ENCODE measurements at places on chromosomes 3 and 15.

DNA sequence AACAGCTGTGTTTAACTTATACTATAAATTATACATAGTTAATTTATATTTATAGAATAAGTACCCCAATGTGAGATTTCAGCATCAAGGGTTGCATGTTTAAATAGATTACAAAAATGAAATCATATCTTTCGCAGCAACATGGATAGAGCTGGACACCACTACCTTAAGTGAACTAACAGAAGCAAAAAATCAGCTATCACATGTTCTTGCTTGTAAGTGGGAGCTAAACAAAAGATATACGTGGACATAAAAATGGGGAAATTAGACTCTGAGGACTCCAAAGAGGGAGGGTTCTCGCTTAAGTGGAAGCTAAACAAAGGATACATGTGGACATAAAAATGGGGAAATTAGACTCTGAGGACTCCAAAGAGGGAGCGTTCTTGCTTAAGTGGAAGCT is 626.5 kb upstream of the DPPA4 start:
- DNase-seq, result no peak

DNA sequence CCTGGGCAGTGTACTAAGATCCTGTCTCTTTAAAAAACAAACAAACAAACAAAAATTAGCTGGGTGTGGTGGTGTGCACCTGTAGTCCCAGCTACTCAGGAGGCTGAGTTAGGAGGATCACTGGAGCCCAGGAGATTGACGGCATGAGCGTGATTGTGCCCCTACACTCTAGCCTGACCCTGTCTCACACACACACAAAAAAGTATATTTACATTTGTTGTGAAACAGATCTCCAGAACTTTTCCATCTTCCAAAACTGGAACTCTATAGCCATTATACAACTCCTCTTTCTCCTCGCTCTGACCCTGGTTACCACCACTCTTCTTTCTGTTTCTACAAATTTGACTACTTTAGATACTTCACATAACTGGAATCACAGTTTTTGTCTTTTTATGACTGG is 56.0 kb upstream of the CCNB2 start:
- DNase-seq, result no peak

GRCh38 chr15:49063402-49064280 is 17.4 kb upstream of the SECISBP2L start:
- no peak for DNase-seq

DNA sequence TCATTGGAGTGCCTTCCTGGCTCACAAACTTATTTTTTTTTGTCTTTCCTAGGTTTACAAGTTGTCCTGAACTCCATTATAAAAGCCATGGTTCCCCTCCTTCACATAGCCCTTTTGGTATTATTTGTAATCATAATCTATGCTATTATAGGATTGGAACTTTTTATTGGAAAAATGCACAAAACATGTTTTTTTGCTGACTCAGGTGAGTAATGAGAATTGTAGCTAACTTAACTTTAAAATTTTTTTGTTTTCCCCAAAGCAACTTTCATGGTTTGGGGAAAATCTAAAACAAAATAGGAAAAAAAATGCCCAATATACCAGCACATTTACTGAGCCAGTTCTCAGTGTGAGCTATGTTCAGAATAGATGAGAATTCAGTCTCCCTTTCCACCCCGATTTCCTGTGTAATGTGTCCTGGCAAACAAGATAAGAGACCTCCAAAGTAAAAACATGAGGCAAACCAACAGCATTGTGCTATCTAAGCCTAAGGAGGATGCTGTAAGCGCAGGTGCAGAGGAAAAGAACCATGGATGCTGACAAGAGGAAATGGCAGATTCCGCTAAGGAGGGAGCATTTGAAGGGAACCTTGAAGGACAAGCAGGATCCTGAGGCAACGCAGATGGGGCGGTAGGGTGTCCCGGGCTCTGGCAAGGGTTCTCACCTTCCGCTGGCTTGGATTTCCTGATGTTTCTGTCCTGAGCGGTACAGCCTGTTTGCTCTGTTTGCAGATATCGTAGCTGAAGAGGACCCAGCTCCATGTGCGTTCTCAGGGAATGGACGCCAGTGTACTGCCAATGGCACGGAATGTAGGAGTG is 171.4 kb downstream of the CACNA1D start:
- DNase-seq, result no peak

DNA sequence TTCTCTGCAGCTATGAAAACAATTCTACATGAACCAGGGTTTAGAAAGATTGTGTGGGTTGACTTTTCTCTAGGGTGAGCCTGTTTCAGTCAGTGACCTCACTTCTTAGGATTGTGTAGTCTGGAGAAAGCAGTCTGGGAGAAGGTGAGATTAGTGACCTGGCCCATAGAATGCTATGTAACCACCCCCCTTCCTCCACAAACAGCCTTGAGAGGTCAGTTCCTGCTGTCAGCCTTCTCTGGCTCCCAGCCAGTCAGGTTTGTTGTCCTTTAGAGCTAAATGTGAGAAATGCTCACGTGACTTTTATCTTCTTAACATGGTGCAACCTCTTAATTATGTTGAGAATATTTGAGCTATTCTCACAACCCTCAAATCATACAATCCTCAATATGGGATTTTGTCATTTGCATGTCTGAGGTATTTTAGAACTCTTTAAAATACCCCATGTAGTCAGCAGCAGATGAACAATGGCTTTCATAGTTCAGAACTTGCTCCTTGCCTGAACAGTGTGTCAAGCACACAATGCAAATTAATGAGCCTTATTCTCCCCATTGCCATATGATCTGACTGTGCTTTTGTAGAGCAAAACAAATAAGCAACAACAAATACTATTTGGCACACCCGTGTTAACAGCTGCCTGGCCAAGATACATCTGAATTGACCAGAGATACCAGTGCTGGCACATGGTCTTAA is 311.6 kb downstream of the CNTN6 start:
- DNase-seq, result peak; percentile 0

GRCh38 chr3:131561511-131561910 is 58.7 kb upstream of the MRPL3 start:
- no peak for DNase-seq

DNA sequence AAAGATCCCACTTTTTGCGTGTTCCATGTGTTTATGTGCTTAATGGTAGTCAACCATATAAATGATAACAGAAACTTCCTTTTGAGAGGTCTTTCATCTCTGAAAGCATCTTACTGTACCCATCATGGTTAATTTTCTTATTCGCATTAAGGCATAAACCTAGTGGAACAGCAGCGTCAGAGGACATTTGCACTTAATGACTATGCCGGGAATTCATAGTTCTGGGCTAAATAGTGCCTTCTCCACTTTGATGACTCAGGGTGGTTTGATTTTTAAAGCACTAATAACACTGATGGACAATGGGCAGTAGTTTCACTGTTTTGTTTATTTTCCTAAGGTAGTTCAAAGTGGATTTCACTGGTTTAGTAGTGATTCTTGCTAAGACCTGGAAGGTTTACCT is 455.3 kb downstream of the DIPK2A start:
- no peak for DNase-seq

GRCh38 chr3:133442518-133442917 is 42.7 kb downstream of the BFSP2 start:
- DNase-seq, result no peak

GRCh38 chr3:158700559-158700958 is 28.1 kb upstream of the LXN start:
- no peak for DNase-seq

GRCh38 chr15:29800491-29801366 is 21.5 kb downstream of the TJP1 start:
- DNase-seq, result no peak

DNA sequence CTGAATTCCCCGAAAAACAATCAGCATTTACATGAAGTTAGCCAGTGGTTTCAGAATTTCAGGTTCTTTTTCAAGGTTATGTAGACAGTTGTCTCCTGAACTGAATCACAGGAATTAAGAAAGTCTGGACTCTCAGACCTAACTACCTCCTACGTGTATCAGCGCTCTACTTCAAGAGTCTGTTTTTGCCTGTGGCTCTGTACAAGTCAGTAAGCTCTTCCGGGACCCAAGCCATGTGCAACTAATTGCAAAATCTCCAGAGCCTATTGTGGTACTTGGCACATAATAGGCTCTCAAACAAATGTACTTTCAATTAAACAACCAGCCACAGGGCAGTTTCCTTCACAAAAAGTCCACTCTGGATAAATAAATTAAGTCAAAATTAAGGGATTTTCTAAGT is 414.2 kb downstream of the PDCD6IP start:
- no peak for DNase-seq

DNA sequence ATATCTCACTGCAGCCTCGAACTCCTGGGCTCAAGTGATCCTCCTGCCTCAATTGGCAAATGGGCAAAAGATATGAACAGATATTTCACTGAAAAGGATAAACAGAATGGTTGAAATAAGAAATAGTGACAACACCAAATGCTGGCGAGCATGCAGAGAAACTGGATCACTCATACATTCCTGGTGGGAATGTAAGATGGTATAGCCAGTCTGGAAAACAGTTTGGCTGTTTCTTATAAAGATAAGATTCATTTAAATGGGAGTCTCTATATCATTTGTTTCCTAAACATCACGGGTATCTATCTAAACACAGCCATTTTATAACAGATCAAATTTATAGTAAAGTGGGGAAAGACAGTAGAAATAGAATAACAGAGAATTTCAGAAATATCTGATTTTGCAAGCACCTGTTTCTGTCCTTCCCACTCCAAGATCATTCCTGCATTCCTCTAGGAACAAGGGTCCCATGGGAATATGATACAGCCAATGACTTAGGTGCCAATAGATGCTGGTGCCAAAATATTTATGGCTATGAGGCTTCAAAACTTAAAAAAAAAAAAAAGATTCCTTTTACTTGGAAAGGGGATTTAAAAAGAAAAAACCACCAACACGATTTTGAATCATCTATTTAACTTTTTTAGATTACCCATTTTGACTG is 9.9 kb upstream of the TFDP2 start:
- DNase-seq, result no peak

DNA sequence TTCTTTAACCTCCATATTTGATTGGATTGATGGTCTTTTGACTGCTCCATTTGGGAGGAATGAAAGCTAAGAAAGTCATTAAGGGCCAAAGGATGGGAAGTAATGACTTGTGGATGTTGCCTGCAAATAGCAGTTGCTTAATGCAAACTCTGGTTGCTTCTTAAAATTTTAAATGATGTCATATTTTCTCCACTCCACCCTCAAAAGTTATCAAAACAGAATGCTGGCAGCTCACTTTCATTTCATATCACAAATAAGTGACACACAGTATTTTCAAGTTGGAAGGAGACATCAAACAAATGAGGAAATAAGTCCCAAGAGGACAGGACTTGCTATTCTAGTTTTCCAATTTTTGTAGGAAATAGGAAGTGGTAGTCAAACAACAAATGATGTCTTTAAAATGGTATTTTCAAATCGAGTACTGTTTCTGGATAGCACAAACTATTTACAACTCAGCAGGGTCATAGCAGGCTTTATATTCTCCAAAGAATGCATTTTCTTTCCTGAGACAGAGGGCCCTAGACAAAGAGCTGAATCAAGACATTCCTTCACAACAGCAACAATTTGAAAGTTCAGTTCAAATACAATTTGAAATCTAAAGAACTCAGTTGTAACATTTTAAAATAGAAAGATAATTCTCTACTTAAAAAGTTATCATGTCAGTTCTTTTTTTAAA is 165.1 kb upstream of the UBE2E1 start:
- DNase-seq, result no peak

DNA sequence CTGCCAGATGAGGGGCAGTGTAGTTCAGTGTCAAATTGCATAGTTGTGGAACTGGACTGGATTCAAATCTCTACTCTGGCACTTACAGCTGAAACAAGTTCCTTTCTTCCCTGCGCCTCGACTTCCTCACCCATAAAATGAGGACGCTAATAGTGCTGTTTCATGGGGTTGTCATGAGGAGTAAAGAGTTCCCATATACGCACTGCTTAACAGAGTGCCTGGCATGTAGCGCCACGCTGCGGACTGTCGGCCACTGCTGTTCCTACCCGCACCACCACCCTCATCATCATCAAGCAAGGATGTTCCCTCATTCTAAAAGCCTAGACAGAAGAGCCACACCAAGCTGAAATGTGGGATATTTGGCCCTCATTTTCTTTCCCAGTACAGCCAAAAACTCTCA is 91.9 kb downstream of the CHDH start:
- DNase-seq, result no peak

- no peak for DNase-seq
These were observed 190.6 kb downstream of the OSBPL10 start for GRCh38 chr3:31790193-31791089.

GRCh38 chr3:103644450-103644849 is 1209.6 kb downstream of the ZPLD1 start:
- peak; percentile 6 for DNase-seq

- peak; percentile 90 for DNase-seq
These were observed 16.5 kb downstream of the LMCD1 start for GRCh38 chr3:8518138-8518537.

GRCh38 chr15:63905131-63905530 is 71.4 kb upstream of the HERC1 start:
- DNase-seq, result no peak

DNA sequence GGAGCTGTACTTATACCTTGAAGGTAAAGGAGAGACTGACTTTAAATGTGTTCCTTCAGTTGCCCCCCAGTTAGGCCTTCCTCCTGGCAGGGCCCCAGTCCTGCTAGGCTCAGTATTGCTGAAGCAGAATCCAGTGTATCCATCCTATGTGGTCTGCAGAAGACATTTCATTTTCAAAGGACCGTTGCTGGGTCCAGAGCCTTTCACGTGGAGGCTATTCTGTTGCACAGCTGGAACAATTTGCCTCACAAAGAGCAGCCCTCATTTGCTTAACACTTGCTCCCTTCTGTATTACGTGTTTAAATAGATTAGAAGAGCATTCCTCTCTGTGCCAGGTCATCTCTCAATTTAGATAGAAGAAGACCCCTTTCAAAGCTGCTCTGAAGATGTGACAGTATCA is 78.9 kb upstream of the CFAP20DC start:
- no peak for DNase-seq

- DNase-seq, result no peak
These were observed 35.9 kb upstream of the CHMP2B start for GRCh38 chr3:87191175-87191574.

- peak; percentile 12 for DNase-seq
These were observed 65.7 kb downstream of the IL1RAP start for GRCh38 chr3:190579514-190580137.

GRCh38 chr3:63015614-63016309 is 140.5 kb upstream of the CADPS start:
- DNase-seq, result no peak

DNA sequence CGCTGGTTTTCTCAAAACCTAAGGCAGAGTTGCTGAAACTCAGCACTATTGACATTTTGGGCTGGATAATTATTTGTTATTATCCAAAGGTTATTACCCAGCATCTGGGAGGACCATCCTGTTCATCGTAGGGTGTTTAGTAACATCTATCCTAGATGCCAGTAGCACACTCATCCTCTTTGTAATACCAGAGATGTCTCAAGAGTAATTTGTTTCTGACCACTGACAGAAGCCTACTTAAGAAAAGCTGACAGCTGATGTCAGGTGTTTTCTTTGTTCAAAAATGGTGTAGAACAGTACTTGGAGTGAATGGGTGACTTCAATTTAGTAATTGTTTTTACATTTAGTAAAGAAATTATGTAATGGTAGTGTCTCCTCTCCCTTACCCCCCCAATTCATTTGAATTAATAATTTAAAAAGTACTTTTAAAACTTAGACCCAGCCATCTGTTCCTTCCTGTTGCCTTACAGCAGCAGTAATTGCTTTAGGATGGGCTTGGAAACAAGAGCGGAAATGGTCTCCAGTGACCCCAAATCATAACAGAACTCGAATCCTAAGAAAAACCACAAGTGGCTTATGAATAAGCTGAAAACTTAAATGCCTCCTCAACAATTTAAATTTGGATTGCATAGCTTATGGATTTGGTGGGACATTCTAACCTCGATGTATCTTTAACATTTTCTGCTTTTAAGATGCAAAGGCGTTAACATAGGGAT is 105.4 kb downstream of the PTPRG start:
- DNase-seq, result no peak

GRCh38 chr3:171936191-171936841 is 93.2 kb downstream of the TMEM212 start:
- DNase-seq, result peak; percentile 89

Data from mesenchymal stem cell (in vitro differentiated cells and primary cell).